ENCODE measurements at places on chromosomes 7 and 10.
A peak's percentile ranks its signal among the peaks of the same experiment; 100 is the strongest.

DNA sequence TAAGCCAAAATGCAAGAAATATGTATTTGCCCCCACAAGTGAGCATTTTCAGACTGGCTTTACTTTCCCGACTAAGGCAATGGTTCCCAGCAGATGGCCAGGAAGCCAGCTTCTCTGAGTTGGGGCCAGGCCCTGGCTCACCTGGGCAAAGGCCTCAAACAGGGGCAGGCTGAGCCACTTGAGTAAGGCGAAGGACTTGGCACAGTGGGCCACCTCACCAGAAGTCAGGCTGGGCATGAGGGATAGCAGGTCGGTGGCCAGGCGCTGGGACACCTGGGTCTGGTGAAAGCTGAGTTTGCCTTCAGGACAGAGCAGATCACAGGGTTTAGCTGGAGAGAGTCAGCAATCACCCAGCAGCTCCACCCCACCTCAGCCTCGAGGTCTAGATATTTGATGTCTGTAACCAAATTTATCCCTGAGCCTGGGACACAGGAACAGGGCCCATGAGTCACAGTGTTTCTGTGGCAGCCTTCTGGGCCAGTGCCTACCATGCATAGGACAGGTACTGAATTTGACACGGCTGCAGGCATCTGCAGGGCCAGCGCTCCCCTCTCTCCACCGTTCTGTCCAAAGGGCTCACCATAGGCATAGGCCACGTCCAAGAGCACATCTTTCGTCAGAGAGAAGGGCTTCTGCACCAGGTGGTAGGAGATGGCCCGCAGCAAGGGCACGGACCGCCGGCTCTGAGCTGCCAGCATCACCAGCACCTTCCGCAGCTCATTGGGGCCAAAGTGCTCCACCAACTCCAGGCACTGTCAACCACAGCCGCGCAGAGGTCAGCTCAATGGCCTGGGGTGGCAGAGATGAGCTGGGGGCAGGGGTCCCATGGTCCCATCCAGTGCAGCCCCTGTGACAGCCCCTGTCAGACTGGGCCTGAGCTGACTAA lies 7.3 kb downstream of the TBRG4 start:
- no peak for DNase-seq

DNA sequence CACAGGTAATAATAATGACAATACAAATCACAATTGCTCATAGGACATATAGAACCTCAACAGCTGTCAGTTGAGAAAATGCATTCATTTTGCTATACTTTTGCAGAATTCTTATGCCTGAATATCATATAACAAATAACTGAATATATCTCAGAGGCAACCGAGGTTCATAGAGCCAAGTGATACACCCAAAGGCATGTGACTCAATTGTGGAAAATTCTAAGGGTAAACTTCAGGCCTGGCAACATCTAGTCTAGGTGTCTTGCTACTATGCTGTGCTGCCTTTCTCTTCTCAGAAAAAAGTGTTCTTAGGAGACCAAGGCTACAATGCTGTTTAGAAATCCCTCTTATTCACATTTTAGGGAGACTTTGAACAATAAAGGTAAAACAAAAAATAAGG lies 270.7 kb downstream of the BAMBI start:
- no peak for DNase-seq

GRCh38 chr7:39016609-39017008 lies 38.9 kb downstream of the POU6F2 start:
- DNase-seq = no peak

- DNase-seq = no peak
Observed at GRCh38 chr10:29555746-29556481, 78.9 kb downstream of the SVIL start.

- no peak for DNase-seq
Observed at GRCh38 chr10:102514487-102515311, 10.9 kb downstream of the SUFU start.

DNA sequence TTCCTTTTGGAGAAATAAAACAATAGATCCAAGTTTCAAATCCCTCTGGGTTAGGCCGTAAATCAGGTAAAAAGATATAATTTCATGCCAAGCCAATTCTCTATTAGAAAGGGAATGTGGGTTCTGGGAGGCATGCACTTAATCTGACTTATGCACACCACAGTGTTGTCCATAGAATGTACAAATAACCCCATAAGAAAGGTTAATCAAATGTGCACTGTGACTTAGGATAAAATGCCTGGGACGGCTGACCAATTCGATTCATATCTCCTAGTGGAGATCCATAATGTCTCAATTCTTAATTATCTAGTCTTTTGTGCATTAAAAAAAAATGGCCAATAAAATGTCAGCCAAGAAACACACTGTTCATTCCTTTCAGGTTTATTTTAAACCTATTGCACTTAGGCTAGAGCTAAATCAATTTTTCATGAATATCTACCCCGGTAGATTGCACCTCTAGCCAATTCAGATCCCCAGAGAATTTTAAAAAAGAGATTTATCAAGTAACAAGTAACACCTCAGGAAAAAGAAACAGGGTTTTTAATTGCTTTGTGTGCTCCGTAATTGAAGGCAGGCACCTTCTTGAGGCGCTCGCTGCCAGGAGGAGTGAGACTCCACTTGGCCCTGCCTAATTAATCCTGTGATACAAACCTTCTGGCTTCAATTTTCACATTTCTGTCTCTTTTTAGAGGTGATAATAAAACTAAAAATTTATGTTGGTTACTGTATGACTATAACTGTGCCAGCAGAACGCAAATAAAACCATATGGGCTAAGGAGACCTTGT lies 265.1 kb downstream of the ETV1 start:
- no peak for DNase-seq

GRCh38 chr7:139679731-139680594 lies 97.8 kb downstream of the HIPK2 start:
- no peak for DNase-seq

GRCh38 chr7:53740971-53741370 lies 705.5 kb downstream of the POM121L12 start:
- DNase-seq = no peak

GRCh38 chr10:86969421-86970041 lies 1.2 kb downstream of the ADIRF start:
- DNase-seq = no peak

- DNase-seq = no peak
Observed at GRCh38 chr10:132627666-132628531, 90.3 kb downstream of the INPP5A start.

DNA sequence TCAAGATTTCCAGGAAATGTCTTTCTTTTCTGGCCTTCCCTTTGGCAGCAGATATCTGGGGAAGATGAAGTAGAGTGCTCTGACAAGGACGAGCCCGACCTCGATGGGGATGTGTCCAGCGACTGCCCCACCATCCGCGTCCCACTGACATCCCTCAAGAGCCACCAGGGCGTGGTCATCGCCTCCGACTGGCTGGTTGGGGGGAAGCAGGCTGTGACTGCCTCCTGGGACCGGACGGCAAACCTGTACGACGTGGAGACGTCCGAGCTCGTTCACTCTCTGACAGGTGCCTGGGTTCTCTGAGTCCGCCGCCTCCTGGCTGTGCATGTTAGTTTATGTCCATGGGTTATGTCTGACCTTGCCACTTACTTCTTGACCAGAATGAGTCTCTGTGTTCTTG lies 47.4 kb downstream of the WDR37 start:
- DNase-seq = no peak

DNA sequence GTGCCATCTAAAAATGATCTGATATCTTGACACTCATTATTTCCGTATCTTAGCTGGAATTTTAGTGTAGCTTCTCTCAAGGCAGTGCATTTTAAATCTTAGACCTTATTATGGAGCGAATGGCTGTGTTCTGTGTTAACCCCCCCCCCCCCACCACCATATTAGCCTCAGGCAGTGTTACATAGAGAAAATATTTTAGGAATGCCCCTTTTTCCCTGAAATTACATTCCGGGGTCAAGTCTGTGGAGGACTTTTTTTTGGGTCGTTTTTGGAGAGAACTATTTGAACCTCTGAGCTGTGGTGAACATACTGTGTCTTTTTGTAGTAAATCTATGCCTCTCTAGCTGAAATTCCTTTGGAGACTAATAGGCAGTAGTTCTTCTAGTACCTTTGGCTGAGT lies 3.1 kb downstream of the CCDC126 start:
- no peak for DNase-seq

GRCh38 chr7:121500360-121501058 lies 104.4 kb upstream of the FAM3C start:
- DNase-seq = no peak

- DNase-seq = no peak
Observed at GRCh38 chr7:130301501-130302020, 8.6 kb downstream of the CPA4 start.

GRCh38 chr10:68296843-68297663 lies 34.8 kb upstream of the HNRNPH3 start:
- no peak for DNase-seq

DNA sequence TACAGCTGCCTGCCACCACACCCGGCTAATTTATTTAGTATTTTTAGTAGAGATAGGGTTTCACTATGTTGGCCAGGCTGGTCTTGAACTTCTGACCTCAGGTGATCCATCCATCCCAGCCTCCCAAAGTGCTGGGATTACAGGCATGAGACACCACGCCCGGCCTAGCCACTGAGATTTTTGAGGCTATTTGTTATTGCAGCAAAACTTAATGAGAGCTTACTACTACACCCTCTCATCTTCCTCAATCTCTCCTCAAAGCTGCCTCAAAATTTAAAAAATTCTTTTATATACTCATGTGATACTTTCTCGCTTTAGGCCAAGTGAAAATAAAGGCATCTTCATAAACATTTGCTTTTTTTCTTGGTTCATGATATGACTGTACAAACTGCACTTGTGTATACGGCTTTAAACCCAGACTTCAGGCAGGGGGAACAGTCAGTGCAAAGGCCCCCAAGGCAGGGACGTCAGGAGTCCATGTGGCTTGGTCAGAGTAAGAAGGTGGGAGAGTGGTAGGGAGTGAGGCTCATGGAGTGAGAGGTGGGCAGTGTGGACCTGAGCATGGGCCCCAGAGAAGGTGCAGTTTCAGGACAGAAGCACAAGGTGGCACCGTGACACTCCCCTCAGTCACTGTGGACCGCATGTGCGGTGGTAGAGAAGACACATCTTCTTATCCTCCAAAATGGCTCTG lies 55.5 kb downstream of the SYPL1 start:
- DNase-seq = peak; percentile 35

DNA sequence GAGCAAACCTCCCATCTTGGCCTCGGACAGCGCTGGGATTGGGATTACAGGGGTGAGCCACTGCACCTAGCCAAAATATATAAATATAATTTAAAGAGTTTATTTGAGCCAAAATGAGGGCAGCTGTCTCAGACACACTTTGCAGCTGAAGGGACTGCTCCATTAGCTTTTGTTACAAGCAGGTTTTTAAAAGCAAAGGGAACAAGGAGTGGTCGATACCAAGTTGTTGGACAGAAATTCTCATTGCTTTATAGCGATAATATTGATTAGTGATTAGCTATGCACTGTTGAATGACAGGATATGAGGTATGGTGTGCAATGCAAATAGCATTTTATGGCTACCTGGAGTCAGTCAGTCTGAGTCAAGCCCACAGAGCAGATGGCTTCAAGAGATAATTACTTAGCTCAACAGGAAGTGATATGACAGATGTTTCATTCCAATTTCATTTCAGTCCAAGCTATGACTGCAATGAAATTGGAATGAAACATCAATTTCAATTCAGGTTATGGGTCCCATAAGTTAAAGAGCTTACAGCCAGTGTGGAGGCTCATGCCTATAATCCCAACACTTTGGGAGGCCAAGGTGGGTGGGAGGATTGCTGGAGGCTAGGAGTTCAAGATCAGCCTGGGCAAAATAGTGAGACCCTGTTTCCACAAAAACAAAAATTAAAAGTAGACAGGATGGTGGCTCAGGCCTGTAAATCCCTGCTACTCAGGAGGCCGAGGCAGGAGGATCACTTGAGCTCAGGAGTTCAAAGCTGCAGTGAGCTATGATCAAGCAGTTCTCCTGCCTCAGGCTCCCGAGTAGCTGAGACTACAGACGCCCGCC lies 23.1 kb downstream of the TYW1 start:
- DNase-seq = no peak

- no peak for DNase-seq
Observed at GRCh38 chr10:71343392-71343773, 24.3 kb downstream of the SLC29A3 start.

- peak; percentile 39 for DNase-seq
Observed at GRCh38 chr7:51123322-51124019, 193.1 kb downstream of the COBL start.

GRCh38 chr10:1625079-1625478 lies 112.2 kb downstream of the ADARB2 start:
- DNase-seq = no peak

GRCh38 chr10:125799451-125800182 lies 23.4 kb downstream of the UROS start:
- no peak for DNase-seq

GRCh38 chr10:63294781-63295180 lies 161.7 kb downstream of the NRBF2 start:
- no peak for DNase-seq

- DNase-seq = no peak
Observed at GRCh38 chr10:80359644-80360043, 3.1 kb downstream of the DYDC2 start.

DNA sequence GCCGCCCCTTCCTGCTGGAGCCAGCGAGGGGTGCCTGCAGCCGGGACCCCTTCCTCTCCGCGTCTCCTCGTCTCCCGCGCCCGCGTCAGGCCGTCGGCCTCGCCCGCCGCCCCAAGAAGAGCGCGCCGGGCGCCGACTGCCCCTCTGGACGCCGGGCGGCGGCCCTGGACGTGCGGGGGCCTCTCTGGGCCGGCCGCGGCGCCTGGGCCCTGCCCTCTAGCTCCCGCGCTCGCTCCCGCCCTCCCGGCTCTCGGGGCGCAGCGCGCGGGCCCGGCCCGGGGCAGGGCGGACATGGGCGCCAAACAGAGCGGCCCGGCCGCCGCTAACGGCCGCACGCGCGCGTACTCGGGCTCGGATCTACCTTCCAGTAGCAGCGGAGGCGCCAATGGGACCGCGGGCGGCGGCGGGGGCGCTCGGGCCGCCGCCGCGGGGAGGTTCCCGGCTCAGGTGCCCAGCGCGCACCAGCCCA lies 704 bp downstream of the ZNRF2 start:
- peak; percentile 5 for DNase-seq

GRCh38 chr7:11328309-11328708 lies 354.6 kb downstream of the PHF14 start:
- no peak for DNase-seq

DNA sequence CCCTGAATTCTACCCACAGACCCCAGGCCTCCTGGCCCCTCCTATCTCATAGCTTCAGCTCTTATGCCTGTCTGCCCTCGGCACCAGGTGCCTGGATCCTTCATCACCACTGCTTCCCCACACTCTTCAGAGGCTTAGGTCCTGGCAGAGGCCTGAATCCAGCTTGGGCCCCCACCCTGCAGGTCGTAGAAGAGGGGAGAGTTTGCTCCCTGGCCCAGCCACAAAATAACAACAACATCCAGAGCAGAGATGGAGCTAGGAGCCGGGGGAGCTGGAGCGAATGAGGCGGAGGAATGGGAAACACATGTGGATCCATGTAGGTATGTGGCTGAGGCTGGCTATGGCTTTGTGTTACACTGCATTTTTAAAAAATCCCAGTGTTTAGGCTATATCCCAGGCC lies 7.8 kb upstream of the OPN4 start:
- DNase-seq = no peak

GRCh38 chr10:129272176-129272575 lies 194.9 kb upstream of the MGMT start:
- DNase-seq = no peak

GRCh38 chr7:73611017-73611555 lies 13.2 kb downstream of the MLXIPL start:
- DNase-seq = no peak
